ENCODE measurements at places on chromosomes 13 and 19.

DNA sequence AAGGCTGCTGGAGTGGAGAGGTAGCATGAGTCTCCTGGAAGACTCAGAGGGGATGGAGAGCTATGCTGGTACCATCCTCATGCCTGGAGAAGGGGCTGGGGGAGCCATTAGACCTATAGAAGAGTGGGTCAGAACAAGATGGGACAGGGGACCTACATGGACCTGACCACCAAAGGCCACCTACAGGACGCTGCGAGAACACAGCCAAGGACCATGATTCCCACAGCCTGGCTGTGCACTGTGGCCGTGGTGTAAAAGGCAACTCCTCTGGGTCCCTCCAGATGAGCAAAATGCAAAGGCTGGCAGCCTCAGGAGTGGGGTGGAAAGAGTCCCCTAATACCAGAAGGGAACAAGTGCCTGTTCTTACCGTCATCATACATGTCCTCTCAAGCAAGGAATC is 216.2 kb downstream of the SLC7A1 start:
- no peak for DNase-seq

- DNase-seq, result no peak
These were observed 34.9 kb downstream of the N4BP2L2 start for GRCh38 chr13:32503727-32504126.

- DNase-seq, result no peak
These were observed 161.1 kb downstream of the SHISA2 start for GRCh38 chr13:25890671-25891212.

DNA sequence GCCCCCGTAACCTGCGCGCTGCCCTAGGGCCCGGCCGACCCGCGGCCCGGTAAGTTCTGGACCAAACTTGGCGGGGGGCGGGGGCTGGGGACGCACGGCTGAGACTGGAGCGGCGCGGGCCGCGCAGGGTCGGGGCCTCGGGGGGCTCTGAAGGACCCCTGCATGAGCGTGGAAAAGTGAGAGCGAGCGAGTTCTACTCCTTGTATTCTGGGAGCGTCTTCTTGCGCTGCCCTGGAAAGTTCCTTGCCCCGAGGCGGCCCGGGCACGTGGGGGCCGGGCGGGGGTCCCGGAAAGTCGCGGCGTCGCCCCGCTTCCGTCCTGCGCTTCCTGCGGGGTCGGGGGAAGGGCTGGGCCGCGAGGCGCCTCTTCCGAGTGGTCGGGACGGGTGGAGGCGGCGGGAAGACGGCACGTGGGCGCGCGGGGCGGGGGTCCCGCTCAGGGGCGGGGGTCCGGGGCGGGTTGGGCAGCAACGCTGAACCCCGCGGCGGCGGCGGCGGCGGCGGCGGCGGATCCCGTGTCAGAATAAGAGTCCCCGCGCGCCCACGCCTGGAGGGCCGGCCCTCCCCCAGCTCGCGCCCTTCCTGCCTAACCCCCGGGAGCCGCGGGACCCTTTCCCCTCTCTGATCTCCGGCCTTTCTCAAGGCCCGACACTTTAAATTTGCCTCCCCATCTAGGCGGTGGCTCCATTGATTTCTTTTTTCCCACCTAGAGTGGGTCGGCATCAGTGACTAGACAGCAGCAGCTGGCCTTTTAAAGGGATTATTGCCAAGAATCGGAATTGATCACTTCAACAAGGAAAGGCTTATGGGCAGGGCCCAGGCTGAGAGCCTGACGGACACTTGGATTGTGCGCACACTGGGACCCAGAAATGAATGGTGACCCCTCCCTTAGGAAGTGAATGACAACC is 749 bp downstream of the GATAD2A start:
- no peak for DNase-seq

DNA sequence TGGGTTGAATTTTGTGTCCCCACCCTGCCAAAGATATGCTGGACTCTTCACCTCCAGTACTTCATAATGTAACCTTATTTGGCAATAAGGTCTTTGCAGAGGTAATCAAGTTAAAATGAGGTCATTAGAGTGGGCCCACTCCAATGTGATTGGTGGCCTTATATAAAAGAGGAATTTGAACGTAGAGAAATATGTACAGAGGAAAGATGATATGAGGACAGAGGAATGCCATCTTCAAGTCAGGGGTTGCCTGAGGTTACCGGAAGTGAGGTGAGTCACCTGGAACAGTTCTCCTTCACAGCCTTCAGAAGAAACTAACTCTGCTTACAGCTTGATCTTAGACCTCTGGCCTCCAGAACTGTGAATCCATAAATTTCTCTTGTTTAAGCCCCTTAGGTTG is 69.9 kb downstream of the GPC5 start:
- DNase-seq, result no peak

GRCh38 chr13:68806125-68806524 is 1301.5 kb upstream of the ATXN8OS start:
- DNase-seq, result no peak

- no peak for DNase-seq
These were observed 43.4 kb upstream of the N4BP2L1 start for GRCh38 chr13:32471187-32471922.

GRCh38 chr13:45082964-45083363 is 37.3 kb upstream of the GTF2F2 start:
- no peak for DNase-seq

- DNase-seq, result no peak
These were observed at the start of gene COL5A3 for GRCh38 chr19:10010247-10010691. TSS of gene COL5A3 (minus strand) at chr19:10010504. CDS start at chr19:10010385, 119 bp downstream.

DNA sequence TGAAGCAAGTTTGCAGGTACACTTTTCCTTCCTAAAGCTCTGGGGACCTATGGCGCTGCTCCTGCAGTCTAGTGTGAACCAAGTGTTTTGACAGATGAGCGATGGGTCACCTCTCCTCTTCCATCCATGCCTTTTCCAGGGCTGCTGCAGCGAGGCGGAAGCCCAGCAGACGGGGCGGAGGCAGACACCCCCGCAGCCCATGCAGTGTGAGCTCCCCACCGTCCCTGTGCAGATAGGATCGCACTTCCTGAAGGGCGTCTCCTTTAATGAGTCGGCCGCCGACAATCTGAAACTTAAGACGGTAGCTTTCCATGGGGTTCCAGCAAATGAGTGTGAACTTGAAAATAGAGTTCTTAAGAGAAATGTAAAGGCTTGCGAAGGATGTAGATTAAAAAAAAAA is 37.1 kb upstream of the GPI start:
- DNase-seq, result no peak

DNA sequence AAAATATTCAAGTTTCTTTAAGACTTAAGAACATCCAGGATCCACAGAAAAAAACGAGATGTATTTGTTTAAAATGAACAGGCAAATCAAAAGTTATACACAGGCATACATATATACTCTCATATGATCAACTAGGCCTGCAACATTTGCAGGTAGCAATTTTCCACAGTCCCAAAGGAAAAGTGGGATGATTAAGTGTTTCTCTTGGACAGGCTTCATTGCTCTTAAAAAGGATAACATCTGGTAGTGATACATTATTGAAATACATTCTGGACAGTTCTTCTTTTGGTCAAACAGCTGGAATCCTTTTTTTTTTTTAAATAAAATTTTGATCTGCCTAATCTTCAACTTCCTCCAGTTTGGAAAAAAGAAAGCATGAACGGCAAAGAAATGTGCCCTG is 114.8 kb upstream of the TDRD3 start:
- no peak for DNase-seq

GRCh38 chr13:33347861-33348260 is 62.3 kb upstream of the STARD13 start:
- DNase-seq, result no peak

DNA sequence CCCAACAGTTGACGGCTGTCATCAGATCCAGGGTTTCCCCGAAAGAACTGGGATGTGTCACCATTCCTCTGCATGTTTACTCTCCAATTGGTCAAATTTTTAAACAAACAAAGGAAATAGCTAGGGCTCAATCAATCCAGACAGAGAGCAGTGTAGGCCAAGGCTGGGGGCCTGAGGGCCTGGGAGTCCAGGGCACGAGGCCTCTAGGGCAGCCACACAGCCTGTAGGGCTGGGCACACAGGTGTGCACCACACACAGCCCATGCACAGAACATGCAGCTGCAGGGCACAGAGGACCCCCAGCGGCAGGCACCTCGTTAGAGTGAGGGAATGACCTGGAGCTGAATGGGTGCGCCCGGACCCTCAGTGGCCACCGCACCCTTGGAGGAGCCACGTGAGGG is 9.5 kb downstream of the MIER2 start:
- no peak for DNase-seq

- no peak for DNase-seq
These were observed 211.2 kb upstream of the SOX1 start for GRCh38 chr13:111855786-111856185.

DNA sequence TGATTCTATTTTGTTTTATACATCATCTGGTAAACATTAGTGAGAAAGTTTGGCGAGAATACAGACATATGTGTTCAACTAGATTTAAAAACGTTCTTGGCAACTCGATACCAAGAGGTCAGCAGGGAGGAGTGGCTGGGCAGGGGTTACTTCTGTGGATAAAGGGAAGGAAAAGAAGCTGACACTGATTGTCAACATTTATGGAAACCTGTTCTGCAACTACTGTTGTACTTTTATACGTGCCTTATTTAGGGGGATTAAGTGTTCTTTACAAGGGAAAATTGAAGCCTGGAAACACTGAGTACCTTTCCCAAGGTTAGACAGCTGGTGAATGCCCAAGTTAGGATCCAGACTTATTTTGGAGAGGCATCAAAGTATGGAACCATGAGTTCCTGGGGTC is 65.0 kb downstream of the MTUS2 start:
- DNase-seq, result no peak

DNA sequence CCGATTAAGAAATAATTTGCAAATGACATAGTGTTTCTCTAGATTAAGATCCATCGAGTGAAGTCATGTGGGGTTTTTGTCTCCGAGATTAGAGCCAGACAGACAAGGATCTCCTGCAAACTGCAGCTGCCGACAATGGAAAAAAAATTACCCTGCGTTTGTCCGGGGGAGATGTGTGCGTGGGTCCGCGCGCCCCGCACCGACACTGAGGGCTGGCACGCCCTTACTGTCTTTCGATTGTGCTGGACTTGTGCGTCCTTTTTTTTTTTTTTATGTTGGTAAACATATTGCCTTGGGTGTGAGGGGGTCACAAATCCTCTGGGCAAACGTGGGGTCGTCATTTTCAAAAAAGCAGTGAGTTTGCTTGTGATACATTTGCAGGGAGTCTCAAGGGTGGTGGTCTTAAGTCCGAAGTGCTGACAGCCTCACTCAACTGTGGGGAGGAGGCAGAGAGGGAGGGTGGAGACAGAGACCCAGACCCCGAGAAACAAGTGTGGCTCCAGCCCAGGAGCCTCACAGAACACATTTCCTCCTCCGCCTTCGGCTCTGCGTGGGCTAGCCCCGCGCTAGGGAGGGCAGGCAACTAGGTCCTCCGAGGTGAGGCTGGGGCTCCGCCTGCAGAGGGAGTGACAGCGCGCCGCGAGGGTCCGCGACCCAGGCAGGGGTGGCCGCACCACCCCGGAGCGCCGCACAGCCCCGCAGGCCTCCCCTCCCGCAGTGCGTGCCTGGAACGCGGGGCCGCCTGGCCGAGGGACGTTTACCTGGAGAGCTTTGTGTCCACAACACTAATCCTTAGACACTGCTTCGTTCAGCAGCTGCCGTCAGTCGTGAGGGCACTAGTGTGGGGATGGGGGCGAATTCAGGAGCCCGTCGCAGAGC is 11.7 kb upstream of the SOX1 start:
- no peak for DNase-seq

GRCh38 chr13:48431431-48431830 is 18.5 kb upstream of the LPAR6 start:
- DNase-seq, result no peak

DNA sequence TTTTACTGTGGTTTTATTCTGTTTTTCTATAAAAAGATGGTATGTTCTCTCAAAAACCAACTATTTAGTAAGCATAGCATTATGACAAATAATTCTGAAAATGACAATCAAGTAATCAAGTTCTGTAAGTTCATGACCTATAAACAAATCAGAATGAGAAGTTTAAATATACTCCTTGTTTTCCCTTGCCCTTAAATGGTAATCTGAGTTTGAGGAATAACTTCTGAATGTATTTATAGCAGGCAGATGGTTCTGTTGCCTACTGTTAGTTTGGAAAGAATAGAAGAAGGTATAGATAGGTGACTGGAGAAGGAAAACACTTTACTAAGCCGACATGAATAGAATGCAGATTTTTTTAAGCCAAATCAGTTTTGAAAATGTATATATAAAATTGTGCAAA is 63.9 kb downstream of the POSTN start:
- no peak for DNase-seq

- DNase-seq, result no peak
These were observed 350.5 kb downstream of the KCNRG start for GRCh38 chr13:50365408-50366391.

DNA sequence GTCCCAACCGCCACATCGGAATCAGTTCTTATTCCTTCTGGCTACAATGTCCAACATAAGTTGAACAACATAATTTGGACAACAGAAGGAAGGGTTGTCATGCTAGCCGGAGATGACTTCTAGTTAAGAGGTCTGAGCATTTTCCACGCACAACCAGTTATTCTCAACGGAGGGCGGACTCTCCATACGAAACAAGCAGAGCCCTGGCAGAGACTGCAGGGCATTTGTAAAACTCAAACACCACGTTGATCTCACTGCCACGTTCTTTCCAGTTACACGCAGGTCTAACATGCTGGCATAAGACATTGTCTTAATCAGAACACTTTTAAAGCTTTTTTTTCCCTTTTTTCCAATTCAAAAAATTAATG is 38.3 kb upstream of the DCUN1D2 start:
- no peak for DNase-seq

DNA sequence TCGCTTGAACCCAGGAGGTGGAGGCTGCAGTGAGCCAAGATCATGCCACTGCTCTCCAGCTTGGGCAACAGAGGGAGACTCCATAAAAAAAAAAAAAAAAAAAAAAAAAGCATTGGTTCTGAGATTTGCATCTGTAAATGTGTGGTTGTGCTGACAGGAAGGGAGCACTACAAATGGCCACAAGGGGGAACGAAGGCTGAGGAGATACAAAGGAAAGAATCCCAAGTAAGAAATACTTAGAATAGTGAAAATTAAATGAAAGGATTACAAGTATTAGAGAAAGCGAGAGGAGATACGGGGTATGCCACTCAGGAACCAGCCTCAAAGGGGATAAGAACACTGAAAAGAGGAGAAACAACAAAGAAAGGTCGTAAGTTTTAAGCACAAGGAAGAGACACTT is 284.9 kb downstream of the KLF12 start:
- no peak for DNase-seq

DNA sequence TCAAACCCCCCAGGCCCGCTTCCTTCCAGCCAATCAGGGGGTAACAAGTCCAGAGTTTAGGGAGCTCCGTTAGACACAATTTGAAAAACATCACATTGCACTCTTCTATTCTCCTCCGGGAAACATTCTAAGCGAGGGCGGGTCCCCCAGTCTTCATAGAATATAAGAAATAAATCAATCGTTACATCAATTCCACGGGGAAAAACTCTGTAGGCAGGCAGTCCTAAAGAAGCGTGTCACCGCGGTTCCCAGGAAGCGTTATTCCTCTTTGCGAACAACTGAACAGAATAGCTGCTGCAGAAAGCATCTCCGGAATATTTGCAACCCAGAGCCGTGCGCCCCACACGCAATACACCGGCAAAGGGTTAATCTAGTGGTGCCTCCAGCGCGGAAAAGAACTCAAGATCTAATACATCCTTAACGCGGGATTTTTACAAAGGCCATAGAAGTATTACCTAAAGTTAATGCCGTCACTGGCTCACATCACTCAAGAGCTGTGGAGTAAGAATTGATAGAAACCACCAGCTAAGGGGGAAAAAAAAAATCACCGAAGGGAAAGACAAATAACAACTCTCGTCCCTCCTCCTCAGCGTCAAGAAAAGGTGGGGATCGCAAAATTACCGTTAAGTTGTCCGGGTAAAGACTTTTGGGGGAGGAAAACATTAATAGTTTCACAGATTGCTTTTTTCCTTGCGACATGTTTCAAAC is 65.1 kb downstream of the KCNRG start:
- no peak for DNase-seq

GRCh38 chr13:28579322-28579721 is 79.6 kb upstream of the POMP start:
- DNase-seq, result no peak

Data from GM19239 (cell line).